CD4-positive, alpha-beta T cell treated with Interleukin-6 for 4 hours (primary cell): ENCODE measurements at places on chromosomes 6 and 20.

DNA sequence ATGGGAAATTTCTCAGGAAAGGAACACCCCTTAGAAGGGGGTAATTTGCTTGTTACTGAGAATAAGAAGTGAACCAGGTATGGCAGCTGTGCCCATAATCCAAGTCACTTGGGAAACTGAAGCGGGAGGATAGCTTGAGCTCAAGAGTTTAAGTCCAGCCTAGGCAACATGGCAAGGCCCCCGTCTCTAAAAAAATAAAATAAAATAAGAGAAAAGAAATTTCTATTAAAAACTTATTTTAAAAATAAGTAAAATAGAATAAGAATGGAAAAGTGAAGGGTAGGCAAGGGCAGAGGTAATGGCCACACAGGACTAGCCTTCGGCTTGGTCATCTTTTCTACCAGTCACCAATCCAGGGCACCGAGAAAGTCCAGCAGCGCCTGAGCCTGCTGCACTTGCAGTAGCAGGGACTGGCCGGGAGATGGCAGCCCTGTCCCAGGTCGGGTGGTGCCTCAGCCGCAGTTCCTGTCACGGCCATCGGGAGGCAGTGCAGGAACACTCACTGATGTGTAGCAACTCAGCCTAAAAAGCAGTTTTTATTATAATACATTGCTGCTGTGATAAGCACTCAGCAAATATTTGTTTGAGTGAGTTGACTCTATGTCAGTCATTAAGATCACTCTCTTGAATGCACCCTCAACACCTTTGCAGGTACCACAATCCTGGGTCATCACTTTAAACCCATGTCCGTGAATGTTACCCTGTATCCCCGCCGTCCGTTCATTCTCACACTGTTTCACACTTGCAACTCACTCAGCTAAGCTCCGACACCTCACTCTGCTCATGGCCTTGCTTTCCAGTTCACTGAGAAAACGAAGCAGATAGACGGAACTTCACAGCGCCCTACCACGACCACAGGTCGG lies 23.2 kb upstream of the GCM1 start:
- DNase-seq = peak; percentile 92

DNA sequence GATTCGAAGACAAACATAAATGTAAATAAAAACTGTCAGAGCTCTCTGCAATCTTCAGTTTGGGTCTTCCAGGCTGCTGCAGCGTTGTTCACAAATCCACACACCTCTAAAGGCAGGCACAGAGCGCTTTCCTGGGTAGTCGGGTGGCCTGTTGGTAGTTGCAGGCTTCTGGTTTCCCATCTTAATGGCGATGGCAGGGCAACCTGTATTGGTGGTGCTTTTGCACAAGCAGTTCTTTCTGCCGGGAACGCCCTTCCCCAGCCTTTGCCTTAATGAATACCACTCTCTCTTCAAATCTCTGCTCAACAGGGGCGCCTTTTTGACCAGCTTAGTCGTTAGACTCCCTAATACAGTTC lies 723 bp upstream of the IFT52 start:
- DNase-seq = no peak

GRCh38 chr6:63349401-63349800 lies 29.6 kb upstream of the LGSN start:
- no peak for DNase-seq

GRCh38 chr20:57567471-57568079 lies 6.7 kb downstream of the PCK1 start:
- DNase-seq = no peak

- DNase-seq = no peak
These were observed 661.4 kb downstream of the EPHA7 start for GRCh38 chr6:92757925-92758324.

- no peak for DNase-seq
These were observed 17.9 kb upstream of the MAP7 start for GRCh38 chr6:136568129-136568528.

DNA sequence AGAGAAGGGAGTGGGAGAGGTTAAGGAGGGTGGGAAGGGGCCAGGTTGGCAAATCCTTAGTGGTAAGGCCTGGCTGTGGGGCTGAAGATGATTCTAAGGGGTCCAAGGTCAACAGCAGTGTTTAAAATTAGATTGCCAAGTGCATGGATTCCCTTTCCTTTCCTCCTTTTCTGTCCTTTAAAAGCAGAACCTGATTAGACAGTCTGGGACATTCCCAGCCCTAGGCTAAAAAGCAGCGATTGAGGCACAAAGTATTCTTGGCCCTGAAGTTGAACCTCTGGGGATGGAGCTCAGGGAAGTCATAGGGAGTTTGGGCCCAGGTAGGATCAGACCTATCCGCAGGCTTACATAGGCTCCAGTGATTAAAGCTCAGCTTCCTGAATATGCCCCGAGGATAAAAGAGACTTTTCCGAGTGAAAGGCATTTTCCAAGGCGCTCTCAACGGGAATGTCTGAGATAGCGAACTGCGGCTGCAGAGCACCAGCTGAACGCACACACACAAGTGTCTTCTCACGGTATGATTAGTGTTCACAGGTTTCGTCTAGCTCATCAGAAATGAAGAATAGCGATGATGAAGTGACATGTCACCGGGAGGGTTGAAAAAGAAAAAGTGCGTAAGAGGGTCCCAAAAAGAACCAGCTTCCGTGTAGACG lies 787 bp upstream of the CARMIL1 start:
- no peak for DNase-seq

GRCh38 chr20:63738687-63739129 lies 868 bp upstream of the SLC2A4RG start:
- DNase-seq = peak; percentile 53

DNA sequence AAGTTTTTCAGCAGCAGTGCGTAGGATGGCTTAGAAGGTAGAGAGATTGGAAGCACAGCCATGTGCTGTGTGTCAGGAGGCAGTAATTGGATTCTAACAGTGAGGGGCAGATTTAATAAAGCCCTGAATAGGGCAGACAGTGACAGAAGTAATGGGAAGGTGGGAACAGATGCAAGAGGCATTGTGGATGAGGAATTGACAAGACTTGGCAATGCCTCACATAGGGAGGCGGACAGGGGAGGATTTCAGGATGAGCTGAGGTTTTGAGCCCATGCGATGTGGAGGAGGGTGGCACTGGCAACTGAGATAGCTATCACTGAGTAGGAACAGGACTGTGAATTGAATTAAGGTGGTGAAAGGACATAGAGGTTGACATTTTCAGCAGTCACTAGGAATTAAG lies 262.2 kb upstream of the FLRT3 start:
- no peak for DNase-seq

DNA sequence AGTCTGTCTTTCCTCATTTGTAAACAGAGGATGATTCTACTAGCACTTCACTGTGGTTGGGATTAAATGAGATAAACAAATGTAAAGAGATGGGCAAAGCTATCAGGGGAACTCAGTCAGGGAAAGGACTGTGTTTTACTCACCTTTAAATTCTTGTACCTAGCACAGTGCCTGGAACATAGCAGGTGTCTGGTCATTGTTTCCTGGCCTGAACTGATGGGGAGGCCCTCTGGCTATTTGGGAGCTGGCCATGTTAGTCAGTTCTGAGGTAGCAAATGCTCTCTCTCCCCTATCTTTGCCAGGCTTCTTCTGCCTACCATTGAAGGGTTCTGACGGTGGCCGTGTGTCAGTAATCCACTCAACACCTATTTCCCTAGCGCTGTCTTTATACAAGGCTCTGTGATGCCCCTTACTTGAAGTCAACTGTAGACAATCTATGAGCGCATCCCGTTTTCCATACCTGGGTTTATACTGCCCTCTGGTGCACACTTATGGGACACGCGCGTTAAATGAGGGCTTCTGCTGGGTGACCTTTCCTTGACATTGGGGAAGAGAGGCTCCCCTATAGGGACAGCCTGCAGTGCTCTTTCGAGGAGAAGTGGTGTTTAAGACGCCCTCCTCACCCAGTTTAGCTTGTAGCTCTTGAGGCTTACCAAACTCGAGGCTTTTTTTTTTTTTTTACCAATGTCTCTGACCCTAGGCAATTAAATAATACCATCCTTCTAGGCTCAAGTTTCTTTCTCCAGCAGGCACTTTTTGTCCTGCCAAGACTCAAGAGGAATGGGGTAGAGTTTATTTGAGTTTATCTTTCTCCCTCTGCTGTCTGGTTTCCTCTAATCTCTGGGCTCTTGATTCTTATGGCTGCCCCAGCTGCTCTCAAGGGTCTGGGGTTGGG lies 4.0 kb upstream of the SPATS1 start:
- peak; percentile 66 for DNase-seq

DNA sequence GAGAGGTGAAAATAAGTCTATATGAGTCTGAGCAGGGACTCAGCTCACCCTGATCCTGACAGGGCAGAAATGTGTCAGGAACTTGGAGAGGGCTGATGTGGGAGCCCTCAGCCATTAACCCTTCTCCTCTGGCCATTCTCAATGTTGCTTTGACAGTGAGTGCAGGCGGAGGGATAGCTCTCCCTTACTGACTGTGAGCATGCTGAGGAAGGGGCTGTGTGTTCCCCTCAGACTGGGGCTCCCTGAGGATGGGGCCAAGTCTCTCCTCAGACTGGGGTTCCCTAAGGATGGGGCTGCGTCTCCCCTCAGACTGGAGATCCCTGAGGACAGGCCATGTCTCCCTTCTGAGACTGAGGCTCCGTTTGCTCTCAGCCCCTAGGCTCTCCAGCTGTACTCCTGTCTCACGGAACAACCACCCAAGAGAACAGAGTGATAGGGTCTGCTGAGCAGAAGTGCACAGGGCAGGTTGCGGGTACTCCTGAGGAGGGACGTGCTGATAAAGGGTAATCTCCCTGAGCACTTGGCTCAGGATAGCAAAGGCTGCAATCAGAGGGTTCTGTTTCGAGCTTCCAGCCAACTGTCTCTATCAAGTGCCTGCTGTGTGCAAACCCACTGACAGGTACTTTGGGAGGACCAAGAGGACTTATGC lies 141.0 kb downstream of the MRPL14 start:
- DNase-seq = no peak

DNA sequence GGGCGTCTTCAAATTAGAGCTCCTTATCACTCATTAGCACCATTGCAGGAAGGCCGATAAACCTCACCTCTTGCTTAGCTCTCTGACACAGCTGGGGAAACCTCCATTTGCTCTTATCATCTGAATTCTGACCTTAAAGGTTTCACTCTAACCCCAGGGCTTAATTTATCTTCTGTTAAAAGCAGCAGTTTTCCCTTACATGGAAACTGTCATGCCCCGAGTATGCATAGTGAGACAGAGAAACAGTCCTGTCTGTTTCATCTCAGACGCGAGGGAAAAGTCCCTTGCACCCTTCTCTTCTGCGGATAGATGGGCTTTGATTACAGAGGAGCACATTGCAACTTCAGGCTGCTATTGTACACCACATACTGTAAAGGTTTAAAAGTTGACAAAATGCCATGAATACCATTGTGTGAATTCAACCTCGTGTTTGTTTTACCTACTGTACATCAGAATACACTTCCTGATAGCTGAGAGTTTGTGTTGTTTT lies 191.5 kb upstream of the BMP2 start:
- DNase-seq = no peak

GRCh38 chr6:134410541-134410940 lies 92.6 kb upstream of the SGK1 start:
- no peak for DNase-seq

- DNase-seq = no peak
These were observed 80.8 kb downstream of the PTPRK start for GRCh38 chr6:128439627-128440026.

GRCh38 chr6:164792666-164793065 lies 516.7 kb downstream of the C6orf118 start:
- no peak for DNase-seq

- DNase-seq = peak; percentile 57
These were observed 23.9 kb upstream of the ASXL1 start for GRCh38 chr20:32333988-32334885.

GRCh38 chr6:23180504-23181293 lies 611.3 kb downstream of the HDGFL1 start:
- DNase-seq = no peak

- DNase-seq = peak; percentile 52
These were observed 39.2 kb upstream of the TLDC2 start for GRCh38 chr20:36836591-36837269.

GRCh38 chr6:52871621-52872020 lies 31.0 kb upstream of the GSTA5 start:
- DNase-seq = no peak

DNA sequence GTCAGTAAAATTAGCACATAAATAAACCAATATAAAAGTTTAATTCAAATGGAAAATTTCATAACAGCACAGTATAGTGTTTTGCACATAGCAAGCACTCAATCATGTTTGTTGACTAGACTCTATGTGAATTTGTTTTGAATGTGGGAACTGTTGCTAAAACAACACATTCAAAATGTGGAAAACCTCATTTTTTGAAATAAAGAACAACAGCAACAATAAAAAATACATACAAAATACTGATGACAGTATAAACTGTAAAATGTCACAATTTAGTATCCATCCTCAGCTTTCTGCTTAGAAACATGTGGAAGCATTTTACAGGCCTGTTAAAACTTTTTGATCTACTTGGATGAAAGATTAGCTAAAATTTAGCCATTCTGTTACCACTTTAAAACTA lies 47.4 kb downstream of the HDAC2 start:
- no peak for DNase-seq

- no peak for DNase-seq
These were observed 320.0 kb upstream of the NT5E start for GRCh38 chr6:85129881-85130280.

DNA sequence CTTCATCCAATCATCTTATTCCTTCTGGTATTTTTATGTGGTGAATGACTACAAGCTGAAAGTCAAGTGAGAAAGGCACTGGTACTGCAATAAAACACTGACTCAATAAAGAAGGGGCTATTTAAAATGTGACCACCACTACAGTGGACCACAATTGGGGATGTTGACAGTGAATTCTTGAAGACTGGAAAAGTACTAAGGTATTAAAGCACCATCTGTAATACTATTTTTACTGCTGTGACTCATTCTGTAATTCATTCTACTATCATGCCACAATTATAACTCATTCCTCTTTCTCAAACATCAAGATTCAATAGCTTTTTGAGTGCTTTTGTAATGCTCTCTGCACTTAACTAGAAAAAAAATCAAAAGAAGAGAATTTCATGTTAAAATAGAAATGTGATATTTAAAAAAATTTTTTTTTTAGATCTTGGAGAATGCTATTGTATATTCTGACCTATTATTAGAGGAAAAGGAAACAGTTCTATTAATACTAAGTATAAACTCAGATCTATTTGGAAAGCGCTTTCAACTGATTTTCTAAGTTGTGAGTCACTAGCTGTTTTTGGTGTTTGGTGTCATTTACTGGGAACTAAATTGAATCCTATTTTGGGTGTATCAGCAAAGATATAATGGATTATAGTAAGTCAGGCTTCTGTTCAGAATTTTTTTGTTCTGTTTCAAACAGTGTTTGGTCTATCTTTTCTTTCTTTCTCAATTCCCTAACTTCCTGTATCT lies 104.7 kb upstream of the TMEM170B start:
- DNase-seq = no peak
